NCI-H2107 (cell line): ENCODE measurements at places on chromosomes 1 and 21.
A peak's percentile ranks its signal among the peaks of the same experiment; 100 is the strongest.

DNA sequence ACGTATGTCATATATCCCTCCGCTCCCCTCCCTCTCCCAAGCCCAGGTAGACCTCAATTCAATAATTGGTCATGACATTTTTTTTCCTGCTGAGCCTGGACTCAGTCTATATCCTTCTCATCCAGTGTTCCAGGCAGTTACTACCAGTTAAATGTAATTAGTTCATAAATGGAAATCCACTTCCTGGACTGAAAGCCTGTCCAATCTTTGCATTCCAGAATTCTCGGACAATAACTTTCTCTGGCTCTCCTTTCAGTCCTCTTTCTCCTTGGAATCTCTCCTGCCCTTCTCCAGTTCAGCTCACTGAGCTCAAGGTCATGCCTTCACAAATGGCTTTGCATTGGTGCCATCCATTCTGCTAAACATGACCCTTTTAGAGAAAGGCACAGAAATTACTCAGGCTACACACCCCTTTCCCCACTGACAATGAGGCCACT lies 34.8 kb downstream of the VWA5B1 start:
- DNase-seq: no peak

GRCh38 chr1:35210321-35211119 lies 17.6 kb upstream of the SFPQ start:
- DNase-seq: peak; percentile 53

GRCh38 chr1:58824753-58825389 lies 41.0 kb upstream of the JUN start:
- no peak for DNase-seq

DNA sequence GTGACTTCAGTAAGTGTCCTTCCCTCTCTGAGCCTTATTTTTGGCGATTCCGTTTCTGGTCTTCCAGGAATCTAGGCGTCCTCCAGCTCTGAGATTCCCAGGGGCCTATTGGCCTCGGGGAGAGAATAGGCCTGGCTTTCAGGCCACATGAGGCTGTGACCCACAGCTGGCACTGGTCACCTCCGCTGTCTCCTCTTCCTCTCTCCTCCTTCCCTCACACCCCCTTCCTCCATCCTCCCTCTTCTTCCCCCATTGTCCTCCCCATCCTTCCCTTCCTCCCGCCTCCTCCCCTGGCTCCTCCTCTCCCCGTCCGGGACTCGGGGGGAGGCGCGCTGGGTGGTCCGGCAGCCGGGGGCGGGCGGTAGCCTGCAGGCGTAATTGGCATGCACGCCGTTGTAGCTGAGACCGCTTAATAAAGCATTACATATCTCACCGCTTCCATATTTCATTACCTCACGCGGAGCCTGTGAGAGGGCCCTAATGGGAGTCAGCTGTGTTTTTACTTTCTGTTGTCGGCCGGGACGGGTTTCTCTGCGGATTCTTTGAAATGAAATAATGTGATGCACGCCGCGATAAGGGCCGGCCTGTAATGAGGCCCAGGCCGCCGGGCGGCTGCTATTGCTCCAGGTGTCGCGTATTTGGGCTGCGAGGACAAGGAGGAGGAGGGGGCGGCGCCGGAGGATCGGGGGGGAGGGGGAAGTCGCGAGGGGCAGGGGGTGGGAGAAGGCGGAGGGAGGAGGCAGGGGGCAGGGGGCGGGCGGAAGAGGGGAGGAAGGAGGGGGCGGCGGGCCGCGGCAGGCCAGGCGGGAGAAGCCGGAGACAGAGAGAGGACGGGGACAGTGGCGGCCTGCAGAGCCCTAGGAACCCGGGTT lies 95.3 kb downstream of the FOXD2 start:
- peak; percentile 22 for DNase-seq
